ENCODE measurements at places on chromosomes 1 and 21.

- DNase-seq: no peak
Observed at GRCh38 chr1:107110326-107110725, 30.5 kb upstream of the NTNG1 start.

DNA sequence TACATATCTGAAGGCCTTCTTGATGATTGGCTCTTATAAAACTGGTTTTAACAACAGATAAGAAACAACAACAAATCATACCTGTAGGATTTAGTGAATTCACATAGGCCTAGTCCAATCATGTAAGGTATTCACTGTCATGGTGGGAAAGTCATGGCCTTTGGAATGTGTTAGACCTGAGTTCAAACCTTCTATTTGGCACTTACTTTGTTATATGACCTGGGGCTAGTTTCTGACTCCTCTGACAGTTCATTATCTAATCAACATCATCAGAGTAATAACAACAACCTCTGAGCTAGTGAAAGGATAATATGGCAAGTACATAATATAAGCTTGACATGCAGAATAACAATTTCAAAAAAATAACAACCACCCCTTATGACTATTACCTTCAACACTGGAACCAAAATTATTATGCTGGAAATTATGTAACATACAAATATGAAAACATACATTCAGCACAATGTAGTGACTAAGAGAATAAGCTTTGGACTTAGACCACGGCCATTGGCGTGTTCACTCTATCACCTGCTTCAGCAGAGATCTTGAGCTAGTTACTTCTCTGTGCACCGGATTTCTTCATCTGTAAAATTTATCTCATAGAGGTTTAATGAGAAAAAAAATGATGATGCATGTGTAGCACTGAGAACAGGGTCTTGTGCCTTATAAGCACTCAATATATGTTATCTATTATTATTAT, 597.6 kb downstream of the LMO4 start:
- no peak for DNase-seq

GRCh38 chr1:66412704-66413103, 121.2 kb upstream of the SGIP1 start:
- no peak for DNase-seq

- no peak for DNase-seq
Observed at GRCh38 chr1:70970407-70970806, 77.2 kb downstream of the PTGER3 start.

- no peak for DNase-seq
Observed at GRCh38 chr1:179935909-179936496, 18.6 kb upstream of the CEP350 start.

DNA sequence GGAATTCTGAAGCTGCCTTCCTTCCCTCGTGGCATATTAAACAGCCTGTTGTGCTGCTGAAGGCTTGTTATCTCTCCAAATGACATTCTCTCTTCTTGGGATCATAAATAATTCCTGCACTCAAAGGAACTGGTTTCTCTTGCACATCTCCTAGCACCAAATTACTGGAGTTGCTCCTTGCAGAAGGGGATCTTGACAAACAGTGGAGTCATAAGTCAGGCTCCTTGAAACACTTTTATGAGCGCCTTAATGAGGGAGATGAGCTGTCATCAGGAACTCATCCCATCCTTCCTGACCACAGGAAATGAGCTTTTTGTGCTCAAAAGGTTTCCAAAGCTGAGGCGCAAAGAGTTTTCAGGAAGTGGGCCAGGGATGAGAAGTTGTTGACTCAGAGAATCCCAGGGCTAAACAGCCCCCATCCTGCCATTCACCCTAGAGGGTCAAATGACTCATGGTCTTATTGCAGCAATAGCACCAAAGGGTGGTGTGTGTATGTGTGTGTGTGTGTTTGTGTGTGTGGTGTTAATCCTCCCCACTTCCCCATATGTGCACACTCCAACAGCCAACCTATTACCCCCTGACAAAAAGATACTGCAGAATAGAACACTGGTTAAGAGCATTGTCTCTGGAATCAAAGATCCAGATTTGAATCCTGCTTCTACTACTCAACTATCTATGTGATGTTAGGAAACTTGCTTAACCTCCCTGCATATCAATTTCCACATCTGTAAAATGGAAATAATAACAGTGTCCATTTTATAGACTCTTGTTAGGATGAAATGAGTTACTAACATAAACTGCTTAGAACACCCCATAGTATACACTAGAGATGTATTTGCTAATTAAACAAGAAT, 2.8 kb upstream of the PHC2 start:
- peak; percentile 15 for DNase-seq

- no peak for DNase-seq
Observed at GRCh38 chr1:160740133-160740688, 1.2 kb downstream of the SLAMF7 start.

DNA sequence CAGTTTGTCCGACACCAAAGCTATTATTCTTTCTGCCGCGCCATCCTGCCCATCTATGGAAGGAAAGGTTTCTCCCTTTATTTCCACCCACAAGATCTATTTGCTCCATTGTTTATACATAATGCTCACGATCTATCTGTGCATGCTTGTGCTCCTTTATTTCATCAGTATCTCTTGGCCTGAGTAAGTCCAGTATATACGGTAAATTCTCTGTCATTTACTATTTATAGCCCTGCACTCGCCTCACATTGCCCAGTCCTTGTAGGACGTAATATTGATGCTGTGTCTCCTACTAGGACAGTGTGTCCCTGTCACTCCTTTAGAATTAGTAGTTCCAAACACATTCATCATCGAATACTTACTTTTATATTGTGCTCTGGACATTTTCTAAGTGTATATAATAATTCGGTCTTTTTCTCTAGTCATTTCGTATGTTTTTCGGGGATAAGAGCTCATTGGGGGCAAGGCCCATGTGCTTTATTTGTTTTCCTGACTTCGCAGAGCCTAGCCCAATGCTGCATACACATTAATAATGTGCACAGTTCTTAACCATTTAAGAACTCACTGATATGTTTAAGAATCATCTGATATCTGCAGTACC, 3.1 kb upstream of the NID1 start:
- no peak for DNase-seq
